ENCODE measurements at places on chromosomes 1 and 21.
A peak's percentile ranks its signal among the peaks of the same experiment; 100 is the strongest.

- no peak for DNase-seq
These were observed 184.4 kb downstream of the MRPL39 start for GRCh38 chr21:25422610-25423608.

DNA sequence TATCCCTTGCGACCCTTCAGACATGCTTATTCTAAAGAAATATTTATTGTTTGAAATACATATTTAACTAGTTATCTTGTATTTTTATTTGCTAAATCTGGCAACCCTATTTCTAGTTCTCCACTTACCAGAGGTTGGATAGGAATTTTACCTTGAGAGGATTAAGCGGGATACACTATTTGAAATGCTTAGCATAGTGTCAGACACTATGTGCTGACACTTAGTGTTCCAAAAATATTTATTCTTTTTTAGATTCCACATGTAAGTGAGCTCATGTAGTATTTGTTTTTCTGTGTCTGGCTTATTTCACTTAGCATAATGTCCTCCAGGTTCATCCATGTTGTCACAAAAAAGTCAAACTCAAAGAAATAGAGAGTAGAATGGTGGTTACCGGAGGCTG lies 78.7 kb downstream of the NTMT2 start:
- no peak for DNase-seq

GRCh38 chr1:65067491-65068201 lies 80.4 kb upstream of the AK4 start:
- peak; percentile 61 for DNase-seq

- DNase-seq, result no peak
These were observed 3.3 kb downstream of the ALDH9A1 start for GRCh38 chr1:165695031-165695430.

DNA sequence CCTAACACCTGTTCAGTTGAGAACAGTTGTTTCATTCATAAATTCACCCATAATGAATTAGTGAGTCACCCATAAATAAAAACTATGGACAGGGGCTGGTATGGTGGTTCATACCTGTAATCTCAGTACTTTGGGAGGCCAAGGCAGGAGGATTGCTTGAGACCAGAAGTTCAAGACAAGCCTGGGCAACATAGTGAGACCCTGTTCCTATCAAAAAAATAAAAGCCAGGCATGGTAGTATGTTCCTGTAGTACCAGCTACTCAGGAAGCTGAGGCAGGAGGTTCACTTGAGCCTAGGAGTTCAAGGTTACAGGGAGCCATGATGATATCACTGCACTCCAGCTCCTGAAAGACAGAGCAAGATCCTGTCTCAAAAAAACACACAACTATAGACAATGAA lies 79.0 kb downstream of the GTF2B start:
- DNase-seq, result no peak

DNA sequence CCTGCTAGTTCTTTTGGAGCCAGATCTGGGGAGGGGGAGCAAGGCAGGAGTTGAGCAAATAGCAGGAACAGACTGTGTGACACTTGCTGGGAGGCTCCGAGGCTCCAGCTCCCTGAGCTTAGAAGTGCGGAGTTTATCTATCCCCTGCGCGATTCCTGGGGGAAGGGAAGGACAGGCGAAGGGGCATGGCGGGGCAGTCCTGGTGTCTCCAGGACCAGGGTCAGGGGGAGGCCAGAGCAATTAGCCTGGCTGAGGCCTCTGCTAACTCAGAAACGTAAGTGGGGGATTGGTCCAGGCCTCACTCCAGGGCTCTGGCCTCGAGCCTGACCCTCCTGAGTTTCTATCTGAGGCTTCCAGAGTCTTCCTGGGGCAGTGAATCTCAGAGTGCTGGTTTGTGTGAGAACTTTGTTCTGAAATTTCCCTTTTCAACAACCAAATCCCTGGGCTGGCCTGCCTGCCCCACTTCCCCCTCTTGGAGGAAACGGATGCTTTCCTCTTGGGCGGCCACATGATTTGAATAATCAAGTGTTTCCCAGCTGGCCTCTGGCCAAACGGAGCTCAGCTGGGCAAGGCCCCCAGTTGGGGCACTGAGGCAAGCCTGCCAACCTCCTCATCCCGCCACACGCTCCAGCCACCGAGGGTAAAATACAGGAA lies 15.6 kb downstream of the ALPL start:
- DNase-seq, result no peak

DNA sequence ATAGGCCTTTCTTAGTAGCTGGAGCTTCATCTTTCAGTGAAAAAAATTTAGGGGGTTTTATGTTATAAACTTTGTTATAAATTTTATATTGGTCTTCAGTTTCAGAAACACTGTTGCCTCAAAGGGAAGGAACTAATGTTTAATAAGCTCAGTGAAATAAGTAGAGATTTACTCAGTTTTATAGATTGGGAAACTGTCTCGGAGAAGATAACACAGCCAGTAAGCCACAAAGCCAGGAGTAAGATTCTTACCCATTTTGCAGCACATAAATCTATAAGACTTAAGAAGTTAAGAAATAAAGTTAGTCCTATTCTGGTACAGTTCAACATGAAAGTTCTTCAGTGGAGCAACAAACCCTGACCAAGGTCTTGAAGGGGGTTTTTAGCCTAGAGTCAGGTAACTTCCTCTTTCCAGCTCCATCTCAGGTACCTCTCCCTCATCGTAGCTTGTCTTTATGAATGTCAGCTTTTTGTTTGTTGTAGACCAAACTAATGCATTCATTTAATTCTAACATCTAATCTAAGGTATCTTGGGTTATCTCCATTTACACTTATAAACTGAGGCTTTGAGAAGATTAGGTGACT lies 3.3 kb downstream of the KPNA6 start:
- peak; percentile 38 for DNase-seq

- DNase-seq, result no peak
These were observed 92.9 kb downstream of the GRIK3 start for GRCh38 chr1:36941316-36941978.

DNA sequence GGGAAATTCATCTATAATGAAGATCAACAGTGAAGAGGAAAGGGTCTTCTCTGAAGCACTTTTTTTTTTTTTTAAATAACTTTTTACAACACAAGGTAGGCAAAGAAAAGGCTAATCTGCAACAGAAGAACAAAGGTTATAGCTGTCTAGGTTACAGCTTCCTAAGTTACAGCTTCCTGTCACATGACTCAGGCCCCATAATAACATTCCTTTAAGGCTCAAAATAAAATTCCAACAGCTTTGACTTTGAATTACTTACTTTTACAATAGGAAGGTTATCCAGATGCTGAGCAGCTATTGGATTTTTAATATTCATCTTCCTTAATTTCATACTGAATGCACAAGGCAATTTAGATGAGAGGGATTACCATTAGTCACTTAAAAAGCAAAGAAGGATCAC lies 40.4 kb upstream of the TMEM61 start:
- no peak for DNase-seq

GRCh38 chr1:157369808-157370521 lies 182.3 kb downstream of the FCRL5 start:
- DNase-seq, result peak; percentile 68

DNA sequence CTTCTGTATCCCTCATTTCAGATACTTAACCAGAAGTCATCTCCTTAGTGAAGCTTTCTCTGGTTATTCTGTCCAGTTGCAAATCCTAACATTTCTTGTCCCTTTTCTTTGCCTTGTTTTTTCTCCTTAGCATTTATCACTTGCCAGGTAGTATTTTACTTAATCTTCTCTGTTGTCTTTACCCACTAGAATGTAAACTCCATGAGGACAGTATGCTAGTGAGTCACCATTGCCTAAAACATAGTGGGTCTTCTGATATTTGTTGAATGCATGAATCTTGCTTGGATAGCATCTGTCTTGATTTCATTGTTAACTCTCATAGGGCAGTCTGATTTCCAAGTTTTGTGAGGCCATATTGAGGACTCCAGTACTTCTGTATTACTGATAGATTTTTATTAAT lies 9.6 kb downstream of the CAPZA1 start:
- DNase-seq, result no peak

- DNase-seq, result no peak
These were observed 599 bp upstream of the ITPKB start for GRCh38 chr1:226739696-226740065.

DNA sequence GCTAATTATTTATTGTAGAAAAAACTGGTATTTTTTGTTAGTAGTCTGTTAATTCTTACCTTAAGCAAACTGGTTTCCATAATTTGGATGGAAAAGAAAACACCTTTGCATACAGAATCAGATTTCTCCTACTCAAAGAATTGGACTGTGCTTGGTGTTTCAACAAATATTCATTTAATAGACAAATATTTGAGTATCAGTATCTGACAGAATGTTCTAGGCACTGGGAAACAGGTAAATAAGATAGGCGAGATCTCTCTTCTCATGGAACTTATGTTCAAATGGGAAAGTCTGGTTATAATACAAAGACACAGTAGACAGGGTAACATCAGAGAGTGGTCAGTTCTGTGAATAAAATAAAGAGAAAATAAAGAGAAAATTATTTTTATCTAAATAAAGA lies 119.9 kb downstream of the NOS1AP start:
- no peak for DNase-seq

DNA sequence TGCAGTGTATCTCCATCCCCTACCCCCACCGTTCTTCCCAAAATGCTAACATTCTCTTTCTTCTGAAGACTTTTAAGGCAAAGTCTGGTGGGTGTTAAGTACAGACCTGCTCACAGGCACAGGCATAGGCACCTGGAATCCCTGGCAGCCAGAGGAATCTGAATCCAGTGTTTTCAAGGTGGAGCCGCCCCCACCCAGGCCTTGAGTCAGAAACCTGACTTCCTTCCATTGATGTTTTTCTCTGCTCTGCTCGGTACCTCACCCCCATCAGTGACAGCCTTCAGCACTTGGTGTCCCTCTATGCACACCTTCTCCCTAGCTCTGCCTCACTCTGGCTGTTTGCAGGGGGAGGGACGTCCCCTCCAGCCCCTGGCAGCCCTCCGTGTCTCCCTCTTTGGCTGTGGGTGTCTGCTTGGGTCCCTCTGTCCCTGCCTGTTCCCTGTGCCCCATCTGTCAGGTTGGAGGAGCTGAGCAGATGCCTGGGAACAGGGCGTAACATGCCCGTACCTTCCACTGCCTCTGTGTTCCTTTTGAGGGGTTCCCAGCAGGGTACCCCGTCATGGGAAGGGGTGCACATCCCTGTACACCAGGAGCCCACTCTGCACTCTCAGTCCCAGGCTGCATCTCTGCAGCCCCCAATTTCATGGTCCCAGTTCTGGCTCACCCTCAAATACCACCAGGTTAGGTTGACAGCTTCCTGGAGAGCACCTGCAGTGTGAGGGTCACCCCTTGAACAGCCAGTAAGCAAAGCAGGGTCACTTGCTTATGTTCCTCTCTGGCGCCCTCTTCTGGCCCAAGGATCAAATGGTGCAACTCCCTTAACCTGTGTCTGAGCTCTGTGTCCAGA lies 6.7 kb downstream of the NCDN start:
- peak; percentile 79 for DNase-seq

GRCh38 chr1:8294170-8294697 lies 23.7 kb upstream of the SLC45A1 start:
- DNase-seq, result no peak

DNA sequence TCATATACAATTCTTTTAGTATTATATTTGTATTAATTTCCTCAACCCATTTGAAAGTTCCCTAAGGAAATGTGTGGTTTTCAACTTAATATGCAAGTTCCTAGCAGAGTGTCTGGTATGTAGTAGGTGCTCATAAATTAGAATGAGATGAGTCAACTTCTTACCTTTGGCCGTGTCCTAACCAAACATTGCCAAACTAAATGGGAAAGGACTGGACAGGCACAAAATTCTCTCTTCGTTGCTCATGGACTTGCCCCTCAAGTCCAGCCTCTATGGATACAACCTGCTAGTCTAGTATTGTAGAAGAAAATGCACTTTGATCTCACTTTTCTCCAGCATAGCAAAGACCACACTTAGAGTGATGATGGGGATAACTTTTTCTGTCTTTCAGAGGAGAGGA lies 11.6 kb upstream of the MRPS14 start:
- DNase-seq, result no peak

DNA sequence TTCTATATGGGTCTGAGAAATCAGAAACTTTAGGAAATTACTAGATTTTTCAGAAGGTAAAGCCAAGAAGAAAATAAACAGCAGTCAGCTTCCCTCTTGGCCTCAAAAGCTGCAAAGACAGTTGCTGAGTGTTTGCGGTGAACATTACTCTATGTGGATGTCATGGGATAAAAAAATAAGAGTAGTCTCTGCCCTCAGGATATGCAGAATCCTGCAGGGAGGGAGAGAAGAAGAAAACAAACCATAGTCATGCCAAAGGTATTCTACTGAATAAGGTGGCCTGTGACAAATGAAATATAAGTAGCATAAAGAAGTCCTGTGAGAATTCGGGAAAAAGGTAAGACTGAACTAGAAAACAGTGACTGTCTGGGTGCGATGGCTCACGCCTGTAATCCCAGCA lies 19.0 kb downstream of the YARS1 start:
- DNase-seq, result no peak

- no peak for DNase-seq
These were observed 52.7 kb downstream of the SLC9A1 start for GRCh38 chr1:27102134-27102706.

GRCh38 chr1:37701051-37701450 lies 8.7 kb downstream of the CDCA8 start:
- DNase-seq, result no peak

DNA sequence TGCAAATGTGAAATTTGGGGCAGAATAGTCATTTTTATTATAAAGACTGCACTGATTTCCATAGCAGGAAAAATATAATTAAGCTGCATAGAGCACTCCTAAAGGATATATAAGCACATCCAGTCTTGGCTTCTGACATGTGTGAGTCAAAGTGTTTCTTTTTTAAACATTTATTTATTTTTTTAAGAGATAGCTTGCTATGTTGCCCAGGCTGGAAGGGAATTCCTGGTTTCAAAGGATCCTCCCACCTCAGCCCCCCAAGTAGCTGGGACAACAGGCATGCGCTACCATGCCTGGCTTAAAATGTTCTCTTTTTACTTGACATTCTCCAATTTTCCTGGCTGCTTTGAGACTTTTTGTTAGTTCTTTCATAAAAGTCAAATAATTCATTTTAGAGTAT lies 126.1 kb downstream of the HMCN1 start:
- no peak for DNase-seq

DNA sequence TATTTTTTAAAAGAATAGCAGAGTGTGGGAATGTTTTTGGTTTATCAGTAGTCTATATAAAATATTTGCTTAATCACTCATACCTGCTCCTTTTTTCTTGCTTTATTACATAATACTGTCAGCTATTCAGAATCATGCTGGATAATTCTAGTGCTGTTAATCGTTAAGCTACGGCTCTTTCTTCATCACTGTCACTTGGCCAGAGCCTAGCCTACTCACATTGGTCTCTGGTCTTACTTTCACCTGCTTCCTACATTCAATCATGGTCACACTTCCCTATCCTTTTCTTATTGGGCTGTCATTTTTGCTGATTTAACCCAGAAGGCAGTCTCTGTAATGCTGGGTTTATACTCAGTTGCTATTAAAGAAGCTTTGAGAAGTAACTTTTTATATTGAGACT lies 2.5 kb downstream of the KLHL20 start:
- no peak for DNase-seq
